Activated B cell treated with CpG ODN at 0.5 μM for 24 hours (primary cell): ENCODE measurements at places on chromosomes 16 and 17. TPM values are rescaled to one million over a fixed set of nuclear protein-coding genes. Genes with fewer than 3 reads are reported as not detected.

GRCh38 chr16:55868980-55869379 lies 6.2 kb downstream of the CES5A start:
- no peak for DNase-seq

- no peak for DNase-seq
Observed at GRCh38 chr16:57146040-57146647, 39.7 kb downstream of the PSME3IP1 start.

DNA sequence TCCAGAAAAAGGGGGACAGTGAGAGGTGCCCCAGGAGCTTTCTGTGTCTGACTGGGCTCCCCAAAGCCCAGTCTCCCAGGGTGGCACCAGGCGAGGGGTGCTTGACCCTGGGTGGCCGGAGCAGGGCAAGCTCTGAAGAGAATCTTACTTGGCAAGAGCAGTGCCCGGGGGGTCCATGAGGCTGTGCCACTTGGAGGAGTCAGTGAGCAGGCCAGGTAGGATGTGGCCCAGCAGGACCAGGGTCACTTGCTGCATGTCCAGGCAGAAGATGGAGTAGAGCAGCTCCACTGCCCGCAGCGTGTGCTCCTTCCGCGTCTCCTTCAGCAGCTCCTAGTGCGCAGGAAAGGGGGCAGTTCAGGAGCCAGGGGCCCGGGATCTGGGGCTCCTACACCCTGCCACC lies 7.3 kb downstream of the CSF3 start:
- no peak for DNase-seq

GRCh38 chr17:13562271-13562800 lies 39.4 kb downstream of the HS3ST3A1 start:
- no peak for DNase-seq

- no peak for DNase-seq
Observed at GRCh38 chr16:825341-826061, 25.0 kb upstream of the GNG13 start.

The PIPOX gene
- total RNA-seq, result 8.7 and 8.8 TPM in 2 replicates

GRCh38 chr17:49513641-49514040 lies 18.5 kb downstream of the NGFR start:
- DNase-seq, result no peak

The CETP gene
- 1.0 and 1.4 TPM in 2 replicates for total RNA-seq

DNA sequence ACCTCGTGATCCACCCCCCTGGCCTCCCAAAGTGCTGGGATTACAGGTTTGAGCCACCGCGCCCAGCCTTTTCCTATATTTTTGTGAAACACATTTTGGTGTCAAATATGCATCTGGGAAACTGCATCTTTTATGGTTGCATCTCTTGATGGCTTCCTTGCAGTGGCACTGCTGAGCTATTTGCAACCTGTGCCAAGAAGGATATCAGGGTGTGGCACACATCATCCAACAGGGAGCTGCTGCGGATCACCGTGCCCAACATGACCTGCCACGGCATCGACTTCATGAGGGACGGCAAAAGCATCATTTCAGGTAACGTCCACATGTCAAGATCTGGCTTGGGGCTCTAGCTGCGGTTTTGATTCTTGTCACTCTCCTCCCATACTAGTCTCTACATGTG lies 16.8 kb upstream of the USP43 start:
- DNase-seq, result no peak

The CFAP52 gene
- total RNA-seq, result not detected in 2 replicates

- no peak for DNase-seq
Observed at GRCh38 chr17:12316021-12316420, 295.3 kb downstream of the MAP2K4 start.

The FBRS gene
- total RNA-seq, result 166 and 204 TPM in 2 replicates

DNA sequence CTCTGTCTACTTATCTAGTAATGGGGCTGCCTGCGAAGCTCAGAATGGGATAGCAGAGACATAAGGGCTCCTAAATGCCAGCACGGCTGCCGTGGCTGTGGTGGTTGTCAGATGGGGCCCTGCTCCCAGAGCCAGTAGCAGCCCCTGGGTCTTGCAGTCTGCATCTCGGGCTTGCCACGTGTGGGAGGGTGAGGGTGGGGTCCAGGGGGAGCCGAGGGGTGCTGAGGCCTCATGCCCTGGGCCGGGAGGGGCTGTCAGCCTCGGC lies 88.8 kb upstream of the GSE1 start:
- DNase-seq, result no peak

- peak; percentile 80 for DNase-seq
Observed at GRCh38 chr17:47889734-47890529, 6.1 kb upstream of the SP2 start.

DNA sequence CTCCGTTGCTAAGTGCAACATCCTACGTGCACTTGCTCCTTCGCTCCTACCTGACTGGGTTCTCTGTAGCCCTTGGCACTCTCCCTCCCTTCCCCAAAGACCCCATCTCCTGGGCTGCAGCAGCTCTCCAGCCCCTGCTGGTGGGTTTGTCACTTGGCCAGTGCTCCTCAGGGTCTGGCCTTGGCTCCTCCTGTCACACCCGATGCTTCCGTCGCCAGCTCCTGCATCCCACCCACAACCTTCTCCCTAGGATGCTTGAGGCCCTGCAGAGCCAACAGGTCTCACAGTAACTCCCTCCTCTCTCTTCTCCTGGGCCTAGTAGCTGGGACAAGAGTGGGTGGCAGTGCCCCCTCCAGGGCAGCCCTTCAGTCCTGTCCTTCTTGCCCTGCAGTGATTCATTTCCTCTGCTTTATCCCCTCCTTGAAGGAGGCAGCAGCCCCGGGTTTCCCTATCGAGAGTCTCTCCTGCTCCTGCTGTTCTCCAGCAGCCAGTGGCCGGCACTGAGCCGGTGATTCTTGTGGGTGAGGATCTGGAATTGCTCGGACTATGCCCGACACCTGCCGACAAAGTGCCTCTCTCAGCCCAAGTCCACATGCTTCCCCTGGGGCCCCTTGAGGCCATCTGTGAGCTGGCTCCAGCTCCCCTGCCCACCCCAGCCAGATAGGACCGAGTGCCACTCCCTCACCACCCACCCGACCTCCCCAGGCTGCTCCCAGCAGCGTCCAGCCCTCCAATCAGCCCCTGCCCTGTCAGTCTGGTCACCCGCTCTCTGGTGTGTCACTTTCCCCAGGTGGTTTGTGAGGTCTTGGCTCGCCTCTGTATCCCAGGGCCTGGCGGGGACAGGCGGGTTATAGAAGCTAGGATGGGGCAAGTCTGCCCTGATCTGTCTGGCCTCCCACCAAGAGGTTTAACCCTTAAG lies 3.8 kb downstream of the LITAFD start:
- no peak for DNase-seq

GRCh38 chr16:12729448-12729847 lies 74.2 kb downstream of the CPPED1 start:
- no peak for DNase-seq

The ITGAD gene
- total RNA-seq, result 0.05 and 0.07 TPM in 2 replicates

DNA sequence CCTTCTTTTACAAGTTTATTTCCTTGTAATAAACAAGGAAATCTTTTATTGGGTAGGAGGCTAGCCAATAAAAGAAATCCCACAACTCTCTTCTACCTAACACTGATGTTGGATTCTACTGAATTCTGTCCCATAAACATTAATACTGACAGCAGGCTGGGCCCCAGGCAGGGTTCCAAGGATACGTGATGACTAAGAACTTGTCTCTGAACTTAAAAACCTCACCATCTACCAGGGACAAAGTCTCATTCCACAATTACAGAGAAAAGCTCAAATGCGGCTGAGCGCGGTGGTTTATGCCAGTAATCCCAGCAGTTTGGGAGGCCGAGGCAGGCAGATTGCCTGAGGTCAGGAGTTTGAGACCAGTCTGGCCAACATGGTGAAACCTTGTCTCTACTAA lies 64.9 kb downstream of the ARHGAP17 start:
- no peak for DNase-seq

The AATK gene
- total RNA-seq, result 0.27 and 0.42 TPM in 2 replicates

DNA sequence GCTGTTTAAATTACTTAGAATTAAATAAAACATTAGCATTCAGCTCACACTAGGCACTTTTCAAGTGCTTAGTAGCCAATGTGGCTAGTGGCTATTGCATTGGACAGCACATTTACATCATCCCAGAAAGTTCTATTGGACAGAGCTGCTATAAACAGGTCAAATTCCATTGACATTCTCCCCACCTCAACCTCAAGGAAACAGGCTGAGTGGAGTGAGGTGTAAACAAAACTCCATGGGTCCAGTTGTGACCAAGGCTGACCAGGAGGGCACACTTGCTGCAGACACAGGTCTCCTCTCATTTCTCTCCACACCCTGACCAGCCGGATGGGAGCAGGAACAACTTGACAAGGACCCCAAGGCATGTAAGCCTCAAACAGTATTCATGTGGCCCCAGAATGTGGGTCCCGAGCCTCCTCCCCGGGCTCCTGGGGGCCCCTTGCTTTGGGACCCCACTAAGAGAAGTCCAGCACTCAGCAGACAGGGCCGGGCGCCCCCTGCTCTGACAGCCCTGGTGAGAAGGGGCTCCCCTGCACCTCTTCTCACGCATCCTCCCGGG lies 488 bp downstream of the C17orf113 start:
- no peak for DNase-seq

The PPP1R1B gene
- not detected in 2 replicates for total RNA-seq

- DNase-seq, result no peak
Observed at GRCh38 chr16:58492066-58492465, 7.9 kb upstream of the NDRG4 start.

GRCh38 chr16:86428729-86429517 lies 81.4 kb upstream of the FOXF1 start:
- no peak for DNase-seq

The ZNF287 gene
- 14.3 and 15.4 TPM in 2 replicates for total RNA-seq

- DNase-seq, result no peak
Observed at GRCh38 chr17:57727630-57728175, 17.4 kb downstream of the CCDC182 start.

- DNase-seq, result no peak
Observed at GRCh38 chr16:75452464-75453190, 11.9 kb downstream of the TMEM170A start.

- DNase-seq, result no peak
Observed at GRCh38 chr17:63984651-63985386, 12.1 kb upstream of the SCN4A start.

DNA sequence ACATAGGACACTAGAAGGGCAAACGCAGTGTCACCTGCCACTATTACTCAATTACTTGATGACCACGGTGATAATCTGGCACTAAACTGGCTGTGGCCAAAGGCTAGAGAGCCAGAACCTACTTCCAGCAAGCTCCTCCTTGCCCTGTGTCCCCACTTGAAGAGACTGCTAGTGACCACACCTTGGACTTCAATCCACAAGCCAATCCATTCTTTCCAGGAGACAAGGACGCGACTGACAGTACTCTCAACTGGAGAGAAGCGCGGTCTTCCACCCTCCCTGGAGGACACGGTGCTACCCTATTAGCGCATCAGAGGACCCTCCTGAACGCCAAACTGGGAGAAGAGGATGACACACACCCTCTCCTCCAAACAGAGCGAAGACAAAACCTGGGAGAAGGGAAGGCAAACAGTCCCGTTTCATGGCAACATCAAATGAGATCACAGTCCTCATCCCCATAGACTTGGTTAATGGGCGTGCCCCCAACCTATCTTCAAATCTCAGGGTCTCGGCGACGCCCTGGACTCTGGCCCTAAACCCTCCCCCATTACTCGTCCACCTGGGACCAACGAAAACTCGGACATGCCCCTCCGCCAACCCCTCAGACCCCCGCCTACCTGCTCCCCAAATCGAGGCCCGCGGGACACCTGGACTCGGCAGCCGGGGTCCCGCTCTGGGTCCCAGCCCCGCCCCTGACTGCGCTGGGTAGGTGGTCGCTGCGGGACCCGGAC lies 508 bp downstream of the FLCN start:
- DNase-seq, result peak; percentile 21

- no peak for DNase-seq
Observed at GRCh38 chr16:48247311-48247710, at the start of gene ABCC11. ABCC11 (minus strand) TSS chr16:48247539; CDS start chr16:48231921, 15,618 bp downstream.

GRCh38 chr16:86708431-86708830 lies 130.1 kb downstream of the FOXL1 start:
- DNase-seq, result no peak

DNA sequence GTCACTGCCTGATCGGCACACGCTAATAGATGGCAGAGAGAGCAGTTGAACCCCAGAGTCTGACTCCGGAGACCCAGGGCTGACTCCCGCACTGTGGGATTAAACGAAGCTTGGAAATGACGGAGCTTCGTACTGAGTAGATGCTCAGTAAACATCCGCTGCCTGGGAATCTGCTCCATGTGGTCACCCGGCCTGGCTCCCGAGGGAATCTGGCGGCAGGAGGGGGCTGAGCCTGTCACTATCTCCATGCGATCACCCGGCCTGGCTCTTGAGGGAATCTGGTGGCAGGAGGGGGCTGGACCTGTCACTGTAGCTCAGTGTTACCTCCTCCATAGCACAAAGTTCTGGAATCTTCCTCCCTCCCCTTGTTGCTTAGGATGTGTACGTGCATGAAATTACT lies 139.7 kb upstream of the CIBAR2 start:
- DNase-seq, result no peak

DNA sequence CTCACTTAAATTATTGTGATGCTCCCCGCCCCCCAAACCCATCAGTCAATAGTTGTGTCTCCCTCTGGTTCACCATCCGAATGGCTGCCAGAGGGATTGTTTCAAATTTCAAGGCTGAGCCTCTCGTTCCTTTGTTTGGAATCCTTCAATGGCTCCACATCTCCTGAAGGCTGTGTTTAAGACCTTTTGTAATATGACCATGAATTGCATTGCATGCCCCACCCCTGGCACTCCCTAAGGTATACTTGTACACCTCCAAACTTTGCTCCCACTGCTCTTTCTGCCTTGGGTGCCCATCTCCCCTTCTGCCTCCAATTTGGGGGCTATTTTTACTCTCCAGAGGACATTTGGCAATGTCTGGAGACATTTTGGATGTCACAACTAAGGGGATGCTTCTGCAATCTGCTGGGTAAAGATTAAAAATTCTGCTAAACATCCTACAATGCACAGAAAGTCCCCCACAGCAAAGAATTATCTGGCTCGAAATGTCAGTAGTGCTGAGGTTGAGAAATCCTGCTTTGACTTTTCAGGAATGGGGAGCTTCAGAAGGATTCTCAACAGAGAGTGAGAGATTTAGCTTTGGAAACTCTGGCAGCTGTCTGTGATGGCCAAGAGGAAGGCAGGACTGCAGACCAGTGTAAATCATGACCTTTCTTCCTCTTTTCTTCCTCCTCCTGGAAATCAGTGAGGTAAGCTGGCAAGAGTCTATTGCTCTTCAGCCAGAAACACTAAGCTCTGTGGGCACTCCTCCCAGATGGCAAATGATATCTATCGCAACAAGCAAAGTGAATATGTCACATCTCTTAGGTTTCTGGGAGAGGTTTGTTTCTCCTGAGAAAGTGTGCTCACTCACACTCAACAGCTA lies 8.7 kb upstream of the IL4R start:
- DNase-seq, result no peak

The TP53TG3F gene
- not detected in 2 replicates for total RNA-seq

The GFAP gene
- not detected in 2 replicates for total RNA-seq

The ABCC3 gene
- total RNA-seq, result 0.20 and 0.88 TPM in 2 replicates

- peak; percentile 80 for DNase-seq
Observed at GRCh38 chr17:29617481-29618271, 5.0 kb downstream of the CORO6 start.
